ENCODE measurements at places on chromosomes 12 and 14. TPM values are rescaled to one million over a fixed set of nuclear protein-coding genes. Genes with fewer than 3 reads are reported as not detected.
A peak's percentile ranks its signal among the peaks of the same experiment; 100 is the strongest.

DNA sequence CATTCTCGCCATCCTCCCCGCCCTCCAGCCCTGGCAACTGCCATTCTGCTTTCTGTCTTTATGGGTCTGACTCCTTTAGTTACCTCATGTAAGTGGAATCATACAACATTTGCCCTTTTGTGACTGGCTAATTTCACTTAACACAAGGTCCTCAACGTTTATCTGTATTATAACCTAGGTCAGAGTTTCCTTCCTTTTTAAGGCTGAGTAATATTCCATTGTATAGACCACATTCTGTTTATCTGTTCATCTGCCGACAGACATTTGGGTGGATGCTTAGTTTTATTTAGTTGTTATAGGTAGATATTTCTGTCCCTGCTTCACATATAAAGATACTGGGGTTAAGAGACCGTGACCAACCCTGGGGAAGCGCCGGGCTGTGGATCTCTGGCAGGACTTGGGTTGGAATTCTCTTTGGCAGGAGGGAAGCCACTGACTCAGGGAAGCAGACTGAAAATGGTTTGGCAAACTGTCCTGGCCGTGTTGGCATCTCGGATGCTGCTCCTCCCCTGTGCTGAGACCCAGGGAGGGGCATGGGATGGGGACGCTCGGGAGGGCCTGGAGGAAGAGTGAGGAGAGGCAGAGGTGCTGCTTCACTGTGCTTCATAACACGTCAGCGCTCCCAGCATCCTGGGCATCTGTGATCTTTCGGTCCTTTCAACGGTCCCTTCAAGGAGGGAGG is 38.9 kb downstream of the TEAD4 start:
- ATAC-seq: no peak

The RAP1B gene
- total RNA-seq: 212 TPM

DNA sequence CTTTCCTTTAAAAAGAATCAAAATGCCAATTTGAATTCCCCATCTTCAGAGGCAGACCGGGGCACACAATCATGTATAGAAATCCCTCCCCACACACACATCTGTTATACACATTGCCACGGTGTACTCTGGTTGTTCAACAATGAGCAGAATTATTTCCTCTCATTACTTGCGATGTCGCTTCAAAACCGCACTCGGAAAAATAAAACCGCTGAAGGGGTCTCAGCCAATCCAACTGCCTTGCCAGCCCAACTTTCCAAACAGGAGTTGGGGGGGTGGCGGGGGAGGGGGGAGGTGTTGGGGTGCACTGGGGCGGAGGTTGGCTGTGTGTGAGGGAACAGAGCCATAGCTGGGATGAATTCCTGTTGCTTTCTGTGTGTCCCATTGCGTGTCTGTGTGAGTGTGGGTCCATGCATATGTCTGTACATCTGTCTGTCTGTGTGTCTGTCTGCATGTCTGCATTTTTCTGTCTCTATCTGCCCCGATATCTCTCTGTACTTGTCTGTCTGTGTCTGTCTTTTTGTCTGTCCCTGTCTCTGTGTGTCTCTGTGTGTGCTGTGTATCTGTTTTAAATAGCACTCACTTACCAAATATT is 163.6 kb upstream of the TBX3 start:
- no peak for ATAC-seq

DNA sequence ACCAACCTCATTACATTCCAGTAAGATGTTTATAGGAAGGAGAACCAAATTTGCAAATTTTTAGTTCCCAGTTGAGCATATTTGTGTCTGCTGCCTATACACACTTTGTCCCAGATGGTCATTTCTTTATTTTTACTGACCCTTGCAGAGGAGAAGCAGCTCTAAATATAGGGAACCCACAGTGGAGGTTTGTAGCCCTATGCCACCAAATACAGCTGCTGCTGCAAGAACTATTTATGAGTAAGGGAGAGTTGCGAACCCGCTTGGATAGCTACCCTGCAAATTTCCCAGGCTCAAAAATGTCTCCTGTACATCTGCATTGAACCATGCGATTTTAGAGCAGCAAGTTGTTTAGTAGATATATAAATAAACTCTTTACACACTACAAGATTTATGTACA is 48.2 kb downstream of the NAV3 start:
- no peak for ATAC-seq

DNA sequence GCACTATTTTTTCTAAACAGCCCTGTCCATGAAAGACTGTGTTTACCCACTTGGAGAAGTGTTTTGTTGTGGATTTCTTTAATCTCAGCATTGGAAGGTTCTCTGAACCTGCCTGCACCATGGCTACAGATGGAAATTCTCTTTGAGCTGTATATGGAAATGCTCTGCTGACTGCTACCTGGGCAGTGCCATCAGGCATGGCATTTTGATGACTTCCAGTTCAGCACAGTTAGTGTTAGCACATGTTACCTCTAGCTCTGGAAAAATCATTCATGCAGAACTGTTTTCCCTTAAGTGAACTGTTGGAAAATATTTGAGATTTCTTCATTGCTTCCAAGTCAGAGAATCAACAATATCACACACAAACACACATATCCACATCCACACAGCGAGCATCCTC is 52.6 kb upstream of the RIC8B start:
- ATAC-seq: no peak

DNA sequence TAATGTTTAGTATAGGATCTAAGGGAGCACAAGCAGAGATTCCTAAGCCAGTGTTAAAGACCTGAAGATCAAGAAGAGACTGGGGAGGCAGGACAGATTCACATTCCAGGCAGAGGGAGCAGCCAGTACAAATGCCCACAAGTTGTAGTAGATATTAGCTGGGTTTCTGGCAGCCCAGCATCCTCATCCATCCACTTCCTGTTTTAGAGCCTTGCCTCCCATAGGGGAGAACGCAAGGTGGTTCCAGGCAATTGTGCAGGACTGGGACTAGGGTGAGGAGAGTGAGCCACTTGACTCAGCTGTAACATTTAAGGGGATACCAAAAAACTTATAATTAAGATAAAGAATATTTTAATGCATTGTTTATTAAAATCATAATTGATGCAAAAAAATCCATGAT is 71.3 kb upstream of the PSMA6 start:
- ATAC-seq: no peak

The LAG3 gene
- total RNA-seq: 1.2 TPM

The TMEM253 gene
- not detected for total RNA-seq

The CFAP251 gene
- total RNA-seq: 0.35 TPM

DNA sequence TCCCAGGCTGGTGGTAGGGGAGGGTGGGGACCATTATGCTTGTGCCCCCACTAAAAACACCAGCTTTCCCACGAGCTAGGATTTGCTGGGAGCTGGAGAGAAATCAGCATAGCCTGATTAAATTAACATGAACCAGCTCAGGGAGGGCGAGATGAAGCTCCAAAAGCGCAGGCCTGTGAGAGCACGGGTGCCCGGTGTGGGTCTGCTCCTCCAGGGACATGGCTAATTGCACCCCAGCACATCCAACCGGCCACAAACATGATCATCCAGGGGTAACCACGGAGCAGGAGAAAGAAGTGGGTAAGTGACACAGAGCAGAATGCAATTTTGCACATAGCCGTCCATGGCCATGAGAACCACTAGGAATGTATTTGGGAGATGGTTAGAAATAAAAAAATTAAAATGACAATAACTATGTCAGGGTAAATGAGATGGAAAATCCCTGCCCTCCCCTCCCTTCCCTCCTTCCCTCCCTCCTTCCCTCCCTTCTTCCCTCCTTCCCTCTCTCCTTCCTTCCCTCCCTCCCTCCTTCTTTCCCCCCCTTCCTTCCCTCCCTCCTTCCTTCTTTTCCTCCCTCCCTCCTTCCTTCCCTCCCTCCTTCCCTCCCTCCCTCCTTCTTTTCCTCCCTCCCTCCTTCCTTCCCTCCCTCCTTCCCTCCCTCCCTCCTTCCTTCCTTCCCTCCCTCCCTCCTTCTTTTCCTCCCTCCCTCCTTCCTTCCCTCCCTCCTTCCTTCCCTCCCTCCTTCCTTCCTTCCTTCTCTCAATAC is 26.9 kb downstream of the CLMN start:
- no peak for ATAC-seq

The NEDD8 gene
- 193 TPM for total RNA-seq

- no peak for ATAC-seq
Observed at GRCh38 chr14:91929700-91930099, 17.8 kb downstream of the FBLN5 start.

The CCDC38 gene
- total RNA-seq: not detected

GRCh38 chr12:131683266-131684014 is 27.4 kb upstream of the SFSWAP start:
- ATAC-seq: no peak

DNA sequence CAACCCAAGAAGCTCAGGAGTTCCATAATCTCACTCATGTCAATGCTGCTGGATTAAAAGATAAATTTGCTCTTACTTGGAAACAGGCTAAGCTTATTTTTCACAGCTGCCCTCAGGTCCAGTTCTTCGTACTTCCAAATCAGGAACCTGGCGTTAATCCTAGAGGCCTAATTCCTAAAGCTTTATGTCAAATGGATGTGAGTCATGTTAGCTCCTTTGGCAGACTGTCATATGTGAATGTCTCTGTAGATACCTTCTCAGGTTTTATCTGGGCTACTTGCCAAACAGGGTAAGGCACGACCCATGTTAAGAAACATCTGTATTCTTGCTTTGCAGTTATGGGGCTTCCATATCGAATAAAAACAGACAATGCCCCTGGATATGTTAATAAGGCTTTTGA is 504.6 kb downstream of the ALG10 start:
- no peak for ATAC-seq

DNA sequence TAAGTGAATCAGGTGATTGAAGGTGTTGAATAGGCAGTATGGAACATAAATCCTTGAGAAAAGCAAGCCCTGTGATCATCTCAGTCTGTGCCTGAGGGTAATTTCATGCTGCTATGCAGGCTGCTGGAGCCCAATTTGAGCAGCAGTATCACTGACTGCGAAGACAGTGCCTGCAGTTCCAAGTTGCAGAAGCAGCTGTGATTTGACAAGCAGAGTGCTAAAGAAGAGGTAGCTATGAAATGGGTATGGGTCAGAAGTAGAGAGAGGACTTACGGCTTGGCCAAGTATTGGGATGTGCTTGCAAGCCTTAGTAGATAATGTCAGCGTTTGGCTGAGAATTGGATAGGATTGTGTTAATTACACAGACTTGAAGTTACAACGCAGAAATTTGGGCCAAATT is 22.5 kb downstream of the PIK3C2G start:
- no peak for ATAC-seq

GRCh38 chr12:30568453-30568852 is 127.2 kb downstream of the IPO8 start:
- ATAC-seq: no peak

The SDR9C7 gene
- not detected for total RNA-seq

The PRPH gene
- 5.6 TPM for total RNA-seq

The LIN7A gene
- 15.3 TPM for total RNA-seq

GRCh38 chr14:94025720-94026119 is 420 bp upstream of the OTUB2 start:
- no peak for ATAC-seq

The CIT gene
- total RNA-seq: 7.5 TPM

DNA sequence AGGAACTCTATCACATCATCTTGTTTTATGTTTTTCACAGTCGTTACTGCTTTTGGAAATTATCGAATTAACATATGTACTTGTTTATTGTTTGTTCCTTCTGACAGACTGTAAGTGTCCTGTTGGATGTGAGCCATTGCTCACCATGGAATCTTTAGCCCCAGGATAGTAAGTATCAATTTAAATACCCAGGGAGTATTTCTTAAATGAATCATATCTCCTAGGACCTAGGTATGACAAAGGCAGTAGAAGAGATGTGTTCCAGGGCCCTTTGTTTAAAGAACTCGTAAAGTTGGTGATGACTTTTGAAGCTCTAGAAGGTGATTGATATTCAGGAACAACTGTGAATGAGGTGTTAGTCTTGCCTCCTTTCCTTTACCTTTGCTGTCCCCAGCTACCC is 30.3 kb upstream of the STRAP start:
- ATAC-seq: no peak

The MYL6 gene
- 6,545 TPM for total RNA-seq

The FAR2 gene
- 10.0 TPM for total RNA-seq

The PEBP1 gene
- 370 TPM for total RNA-seq

The KLRG1 gene
- 5.7 TPM for total RNA-seq

The STYK1 gene
- 0.40 TPM for total RNA-seq

The CYP27B1 gene
- 0.57 TPM for total RNA-seq

GRCh38 chr14:80078501-80078900 is 132.8 kb downstream of the DIO2 start:
- no peak for ATAC-seq

- ATAC-seq: no peak
Observed at GRCh38 chr12:45720069-45720468, 9.4 kb upstream of the ARID2 start.

- ATAC-seq: no peak
Observed at GRCh38 chr12:24719293-24719721, 229.6 kb downstream of the BCAT1 start.

DNA sequence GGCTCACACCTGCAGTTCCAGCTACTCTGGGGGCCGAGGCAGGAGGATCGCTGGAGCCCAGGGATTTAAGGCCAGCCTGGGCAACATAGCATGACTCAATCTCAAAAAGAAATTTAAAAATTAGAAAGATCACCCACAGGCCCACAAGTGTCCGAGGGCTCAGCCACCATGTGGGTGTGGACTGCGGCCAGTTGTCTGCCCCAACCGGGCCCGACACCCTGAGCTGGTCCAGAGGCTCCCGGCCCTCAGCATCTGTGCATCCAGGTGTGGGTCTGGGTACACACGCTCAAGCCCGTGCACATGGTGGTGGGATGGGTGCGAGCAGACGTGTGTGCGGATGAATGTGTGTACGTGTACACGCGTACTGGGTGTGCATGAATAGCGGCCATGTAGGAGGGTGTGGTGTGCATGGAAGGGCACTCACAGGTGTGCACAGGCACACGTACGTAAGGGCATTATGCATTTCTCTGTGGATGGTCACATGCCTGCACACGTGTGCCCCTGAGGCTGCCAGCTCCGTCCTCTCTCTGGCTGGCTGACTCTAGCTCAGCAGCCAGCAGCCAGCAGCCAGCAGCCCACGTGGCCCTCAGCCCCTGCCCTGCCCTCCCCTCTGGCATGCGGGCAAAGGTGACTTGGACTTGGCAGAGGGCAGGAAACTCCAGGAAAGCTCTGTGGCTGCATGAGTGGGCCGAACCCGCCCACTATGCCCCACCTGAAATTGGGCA is 23.3 kb upstream of the NUDT14 start:
- ATAC-seq: peak; percentile 38

The PRICKLE1 gene
- 30.0 TPM for total RNA-seq

The GRIP1 gene
- 9.7 TPM for total RNA-seq

GRCh38 chr14:42782754-42783153 is 1176.1 kb downstream of the LRFN5 start:
- ATAC-seq: no peak

The STAT2 gene
- 55.4 TPM for total RNA-seq

The ERBB3 gene
- total RNA-seq: 17.3 TPM

GRCh38 chr12:122813310-122813713 is 21.9 kb upstream of the HIP1R start:
- ATAC-seq: no peak

DNA sequence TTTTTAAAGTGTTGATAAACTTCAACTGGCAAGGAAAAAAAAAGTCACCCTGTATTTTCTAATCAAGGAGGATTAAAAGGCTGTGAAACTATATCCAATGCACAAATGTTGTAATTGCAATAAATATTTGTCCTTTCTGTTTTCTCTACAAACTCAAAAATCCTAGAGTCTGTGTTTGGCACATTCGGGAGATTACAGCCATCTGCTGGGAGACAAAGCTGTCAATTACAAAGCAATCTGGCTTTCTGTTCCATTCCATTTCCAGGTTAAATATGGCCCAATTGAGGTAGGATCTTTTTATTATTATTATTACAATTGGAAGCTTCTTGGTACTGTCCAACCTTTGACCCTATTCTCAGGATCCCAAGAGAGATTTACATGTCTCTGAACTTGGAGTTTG is 295.9 kb downstream of the DIO2 start:
- no peak for ATAC-seq

The OXA1L gene
- total RNA-seq: 89.0 TPM

The SLCO1A2 gene
- 0.04 TPM for total RNA-seq

- no peak for ATAC-seq
Observed at GRCh38 chr14:51382506-51382905, 142.5 kb downstream of the TMX1 start.

All from gastroesophageal sphincter (tissue), 4 donors.